CD4-positive, alpha-beta T cell treated with Interleukin-12 subunit alpha and Interleukin-12 subunit beta, for 1 hour (primary cell): ENCODE measurements at places on chromosomes 12 and 14.

DNA sequence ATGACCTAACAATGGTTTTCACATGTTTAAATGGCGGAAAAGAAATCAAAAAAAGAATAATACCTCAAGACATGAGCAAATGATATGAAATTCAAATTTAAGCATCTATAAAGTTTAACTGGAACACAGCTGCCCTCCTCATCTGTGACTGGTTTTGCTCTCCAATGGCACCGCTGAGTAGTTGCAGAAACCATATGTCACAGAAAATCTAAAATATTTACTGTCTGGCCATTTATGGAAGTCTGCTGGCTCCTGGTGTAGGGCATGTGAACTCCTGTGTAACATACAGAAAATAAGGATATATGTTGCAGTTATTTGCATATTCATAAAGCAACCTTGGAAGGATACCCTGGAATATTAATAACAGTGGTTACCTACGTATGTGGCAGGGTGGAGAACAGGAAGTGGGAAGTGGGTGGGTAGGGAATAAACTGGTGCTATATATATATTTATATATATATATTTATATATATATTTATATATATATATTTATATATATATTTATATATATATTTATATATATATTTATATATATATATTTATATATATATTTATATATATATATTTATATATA, 48.4 kb downstream of the LTBP2 start:
- DNase-seq: no peak

- no peak for DNase-seq
Observed at GRCh38 chr12:105706321-105706972, 376.0 kb downstream of the C12orf75 start.

- no peak for DNase-seq
Observed at GRCh38 chr14:57008534-57008933, 198.3 kb upstream of the OTX2 start.

DNA sequence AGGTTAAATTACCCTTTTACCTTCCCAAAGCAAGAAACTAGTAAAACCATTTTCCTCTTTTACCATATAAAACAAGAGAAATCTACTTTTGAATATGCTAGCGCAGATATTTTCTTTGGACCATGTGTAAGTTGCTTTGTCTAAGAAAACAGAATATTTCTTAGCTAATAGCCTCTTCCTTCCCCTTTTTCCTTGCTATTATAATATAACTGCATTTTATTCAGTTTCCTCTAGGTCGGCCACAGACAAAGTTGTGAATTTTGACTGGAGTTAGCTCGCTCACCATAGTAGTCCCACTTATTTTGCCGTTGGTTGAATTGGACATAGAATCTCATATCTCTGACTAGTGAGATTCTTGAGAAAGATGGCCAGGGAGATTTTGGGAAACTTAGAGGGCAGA, 115.6 kb downstream of the PLEKHA5 start:
- DNase-seq: no peak

GRCh38 chr14:32102152-32102787, 25.2 kb downstream of the ARHGAP5 start:
- DNase-seq: peak; percentile 39

DNA sequence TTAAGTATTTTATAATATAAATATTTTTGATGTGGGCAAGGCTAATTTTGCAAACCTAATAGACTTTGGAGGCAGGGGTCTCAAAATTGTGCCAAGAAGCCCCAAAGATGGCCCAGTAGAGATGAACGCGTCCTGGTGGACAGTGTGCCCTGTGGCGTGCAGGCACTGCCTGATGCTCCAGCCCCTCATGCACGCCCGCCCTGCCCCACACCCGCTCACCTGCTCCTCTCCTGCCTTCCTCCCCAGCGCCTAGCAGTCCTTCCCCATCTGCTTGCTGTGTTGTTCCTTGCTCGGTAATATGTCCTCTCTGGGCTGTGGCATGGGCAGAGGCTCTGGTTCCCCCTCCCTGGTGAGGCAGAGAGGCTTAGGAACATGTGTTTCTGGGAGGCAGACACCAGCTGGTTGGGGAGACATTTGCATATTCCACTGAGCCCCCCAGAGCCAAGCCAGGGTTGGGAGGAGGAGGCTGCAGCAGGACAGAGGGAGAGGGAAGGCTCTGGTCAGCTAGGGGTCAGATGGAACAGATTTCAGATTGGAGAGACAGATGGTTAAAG, 46.8 kb upstream of the GPATCH2L start:
- DNase-seq: no peak

- DNase-seq: no peak
Observed at GRCh38 chr14:80364274-80364673, 153.0 kb upstream of the DIO2 start.

GRCh38 chr12:58765653-58766512, 154.4 kb downstream of the LRIG3 start:
- no peak for DNase-seq

GRCh38 chr14:95309261-95310051, 10.3 kb downstream of the CLMN start:
- no peak for DNase-seq

- no peak for DNase-seq
Observed at GRCh38 chr12:95529693-95530225, 21.5 kb downstream of the USP44 start.
